Ascending aorta (tissue), 2 donors: ENCODE measurements at places on chromosomes 1 and 21. TPM values are rescaled to one million over a fixed set of nuclear protein-coding genes. Genes with fewer than 3 reads are reported as not detected.

CD1E gene
- total RNA-seq: not detected

FAM177B gene
- total RNA-seq: not detected

SPRR2D gene
- not detected for total RNA-seq

LGALS8 gene
- total RNA-seq: 45.8 TPM

KCNE2 gene
- not detected for total RNA-seq

SLC66A1 gene
- 11.1 TPM for total RNA-seq

ZRANB2 gene
- total RNA-seq: 37.9 TPM

SYT6 gene
- not detected for total RNA-seq

CFHR4 gene
- total RNA-seq: not detected

DAB1 gene
- not detected for total RNA-seq

NR5A2 gene
- total RNA-seq: 12.7 TPM

TSPEAR gene
- total RNA-seq: not detected

TARS2 gene
- 10.9 TPM for total RNA-seq

ZNF670 gene
- total RNA-seq: not detected
